ENCODE measurements at places on chromosomes 5 and 9.

DNA sequence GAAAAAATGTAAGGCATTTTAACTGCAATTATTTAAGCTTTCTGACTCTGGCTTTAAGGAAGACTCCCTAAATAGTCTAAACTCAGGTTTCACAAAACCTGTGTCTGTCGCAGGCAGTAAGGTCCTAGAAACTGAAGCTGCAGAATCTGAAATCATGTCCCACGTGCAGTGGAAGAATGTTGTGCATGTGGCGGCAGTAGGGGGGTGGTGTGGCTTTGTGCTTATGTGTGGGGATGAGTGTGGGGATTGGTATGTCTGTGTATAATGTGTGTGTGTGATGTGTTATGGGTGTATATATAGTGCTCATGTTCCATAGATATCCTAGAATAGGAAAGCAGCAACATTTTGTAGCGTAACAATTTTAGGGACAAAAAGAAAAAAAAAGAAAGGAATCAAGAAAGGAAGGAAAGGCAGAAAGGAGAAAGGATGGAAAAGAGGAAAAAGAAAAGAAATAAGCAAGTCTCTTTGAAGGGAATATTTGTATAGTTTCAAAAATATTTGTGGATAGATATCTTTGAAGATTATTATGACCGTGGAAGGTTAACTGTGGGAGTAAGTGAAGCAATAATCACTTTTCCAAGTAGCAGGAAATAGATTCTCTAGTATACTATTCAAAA, 6.6 kb downstream of the ANKDD1B start:
- DNase-seq: peak; percentile 78

- DNase-seq: no peak
Observed at GRCh38 chr9:88502552-88503034, 32.4 kb upstream of the NXNL2 start.

- no peak for DNase-seq
Observed at GRCh38 chr9:89781838-89782540, 177.2 kb downstream of the GADD45G start.

GRCh38 chr9:117703537-117703936, 666 bp upstream of the TLR4 start:
- DNase-seq: no peak

DNA sequence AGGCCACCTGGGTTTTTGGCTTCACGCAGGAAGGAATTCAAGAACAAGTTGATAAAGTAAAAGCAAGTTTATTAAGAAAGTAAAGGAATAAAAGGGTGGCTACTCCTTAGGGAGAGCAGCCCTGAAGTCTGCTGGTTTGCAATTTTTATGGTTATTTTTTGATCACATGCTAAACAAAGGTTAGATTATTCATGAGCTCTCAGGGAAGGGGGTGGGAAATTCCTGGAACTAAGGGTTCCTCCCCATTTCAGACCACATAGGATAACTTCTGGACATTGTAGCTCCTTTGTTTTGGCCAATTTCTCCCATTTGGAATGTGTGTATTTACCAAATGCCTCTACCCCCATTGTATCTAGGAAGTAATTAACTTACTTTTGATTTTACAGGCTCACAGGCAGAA, 63.9 kb upstream of the SYK start:
- DNase-seq: no peak

All from non-pigmented ciliary epithelial cell (primary cell).